ENCODE measurements at places on chromosomes 5 and 9.

DNA sequence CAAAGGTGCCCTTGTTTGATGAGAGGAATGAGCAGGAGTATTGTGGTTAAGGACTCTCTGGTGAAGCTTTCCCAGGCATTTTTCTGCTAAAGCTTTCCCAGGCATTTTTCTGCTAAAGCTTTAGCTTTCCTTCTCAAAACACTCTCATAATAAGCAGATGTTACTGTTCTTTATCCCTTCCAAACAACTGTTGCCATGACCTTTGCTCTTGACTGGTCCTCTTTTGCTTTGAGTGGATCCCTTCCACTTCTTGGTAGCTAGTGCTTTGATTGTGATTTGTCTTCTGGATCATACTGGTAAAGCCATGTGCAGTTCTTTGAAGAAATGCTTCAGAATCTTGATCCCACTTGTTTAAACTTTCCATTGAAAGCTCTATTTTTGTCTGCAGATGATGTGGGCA lies 85.8 kb downstream of the GPBP1 start:
- DNase-seq: no peak

- DNase-seq: peak; percentile 26
These were observed at the start of gene GTF3C4 for GRCh38 chr9:132670457-132671391. TSS of gene GTF3C4 (plus strand) at chr9:132670464. CDS start at chr9:132670599, 135 bp downstream.

DNA sequence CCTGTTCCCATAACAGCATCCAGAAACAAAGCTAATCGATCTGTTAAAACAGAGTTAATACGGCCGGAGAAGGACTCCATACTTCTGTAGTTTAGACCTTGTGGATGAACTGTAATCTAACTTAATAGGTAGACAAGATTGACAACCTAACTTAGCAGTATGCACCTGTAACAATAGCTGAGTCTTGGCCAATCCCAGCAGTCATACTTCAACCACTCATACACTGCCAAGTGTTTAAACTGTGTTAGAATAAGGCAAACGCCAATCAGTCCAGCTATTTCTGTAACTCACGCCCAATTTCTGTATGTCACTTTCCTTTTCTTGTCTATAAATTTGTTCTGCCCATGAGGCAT lies 33.7 kb upstream of the MACIR start:
- DNase-seq: no peak

GRCh38 chr9:76608575-76609273 lies 149.7 kb downstream of the GCNT1 start:
- DNase-seq: no peak

DNA sequence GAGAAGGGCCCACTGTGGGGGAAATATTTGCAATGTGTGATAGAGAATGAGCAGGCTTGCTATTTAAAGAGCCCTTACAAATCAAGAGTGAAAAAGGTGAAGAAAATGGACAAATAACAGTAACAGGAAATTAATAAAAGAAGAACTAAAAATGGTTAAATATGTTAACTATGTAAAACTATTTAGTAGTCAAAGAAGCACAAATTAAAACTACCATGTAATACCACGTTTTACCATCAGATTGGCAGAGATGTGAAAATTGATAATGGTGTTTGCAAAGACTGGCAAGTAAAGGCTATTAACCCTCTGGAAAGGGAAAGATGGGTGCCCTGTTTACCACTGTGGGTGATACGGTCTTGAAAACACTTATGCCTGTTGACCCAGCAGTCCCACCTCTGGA lies 23.2 kb upstream of the GRHPR start:
- no peak for DNase-seq

Measured in fibroblast of mammary gland (primary cell).